ENCODE measurements at places on chromosomes 7 and 10.

DNA sequence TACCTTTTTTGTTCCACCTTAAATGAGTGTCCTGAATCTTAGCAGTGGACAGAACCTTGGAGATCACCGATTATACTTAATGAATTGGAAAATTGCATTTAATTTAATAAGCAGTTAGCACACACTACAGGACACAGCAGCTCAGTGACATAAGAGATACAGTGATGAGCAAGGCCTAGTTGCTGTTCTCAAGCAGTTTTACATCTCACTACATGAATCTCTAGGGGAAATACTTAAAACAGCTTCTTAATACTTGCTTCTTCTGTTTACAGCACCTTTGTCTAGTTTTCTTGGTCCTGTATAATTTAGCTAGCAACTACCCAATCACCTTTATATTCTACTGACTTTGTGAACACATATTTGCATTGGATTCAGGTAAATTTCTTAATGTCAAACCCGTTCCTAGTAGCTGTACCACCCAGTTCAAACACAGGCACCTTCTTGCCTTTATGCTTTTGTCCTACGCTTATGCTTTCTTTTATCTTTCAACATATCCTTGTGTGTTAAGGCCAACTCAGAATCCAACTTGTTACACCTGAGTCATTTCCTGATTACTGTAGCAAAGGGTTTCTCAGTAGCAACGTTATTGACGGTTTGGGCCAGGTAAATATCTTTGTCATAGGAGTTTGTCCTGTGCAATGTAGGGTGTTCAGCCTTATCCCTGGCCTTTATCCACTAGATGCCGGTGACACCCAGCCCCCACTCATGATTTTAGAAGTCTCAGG, 1.8 kb downstream of the STAM start:
- DNase-seq: no peak

- DNase-seq: no peak
These were observed 248.9 kb downstream of the FOXP2 start for GRCh38 chr7:114663502-114663901.

DNA sequence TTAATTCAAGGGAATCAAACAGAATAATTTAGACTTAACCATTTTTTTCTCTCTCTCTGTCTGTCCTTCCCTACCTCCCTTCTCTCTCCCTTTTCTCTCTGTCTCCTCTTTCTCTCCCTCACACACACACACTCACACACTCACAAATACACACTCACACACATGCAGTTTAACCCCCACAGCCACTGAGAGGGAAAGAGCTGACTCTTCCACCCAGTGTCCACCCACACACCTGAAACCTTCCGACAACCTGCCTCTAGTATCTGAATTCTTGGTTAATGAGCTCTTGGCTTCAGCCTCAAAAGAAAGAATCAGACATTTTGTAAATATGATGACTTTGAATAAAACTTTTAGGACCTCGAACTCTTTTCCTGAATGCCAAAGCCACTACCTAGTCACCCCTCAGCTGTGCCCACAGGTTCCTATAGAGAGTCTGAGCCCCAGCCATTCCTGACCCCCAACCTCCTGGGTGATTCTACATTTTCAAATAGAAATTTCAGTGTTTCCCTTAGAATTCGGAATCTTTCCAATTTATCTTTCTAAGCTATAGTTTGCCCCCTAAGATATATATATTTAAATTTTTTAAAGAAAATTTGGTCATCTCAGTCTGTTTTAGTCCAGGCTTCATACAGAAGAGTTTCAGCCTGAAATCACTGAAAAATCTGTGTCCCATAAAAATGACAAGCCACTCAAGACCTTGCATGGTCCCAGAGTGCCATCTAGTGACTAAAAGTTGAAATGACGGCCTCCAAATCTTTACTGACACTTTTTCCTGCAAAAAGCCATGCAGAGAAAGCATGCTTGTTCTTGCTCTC, 202.8 kb downstream of the IPMK start:
- no peak for DNase-seq

GRCh38 chr7:22832401-22832800, 9.8 kb upstream of the TOMM7 start:
- no peak for DNase-seq

DNA sequence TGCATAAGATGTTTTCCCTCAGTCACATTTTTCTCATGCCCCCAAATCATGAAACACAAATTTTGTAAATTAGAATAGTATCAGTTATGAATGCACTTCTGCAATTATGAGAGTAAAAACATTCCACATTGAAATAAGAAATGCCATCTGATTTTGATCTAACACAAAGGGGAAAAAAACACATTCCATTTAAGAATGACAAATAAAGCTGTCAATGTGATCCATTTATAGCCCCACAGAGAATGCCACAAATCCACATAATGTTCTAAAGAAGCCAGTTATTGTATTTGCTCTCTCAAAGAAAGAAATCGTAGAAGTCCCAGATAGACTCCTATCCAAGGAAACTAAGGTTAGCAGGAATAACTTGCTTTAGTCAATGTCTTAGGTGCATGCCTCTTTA, 48.7 kb upstream of the RHOBTB1 start:
- DNase-seq: no peak

- DNase-seq: no peak
These were observed 43.2 kb downstream of the COBL start for GRCh38 chr7:51273360-51273759.

- no peak for DNase-seq
These were observed 259.2 kb downstream of the TWIST1 start for GRCh38 chr7:18858232-18858631.

DNA sequence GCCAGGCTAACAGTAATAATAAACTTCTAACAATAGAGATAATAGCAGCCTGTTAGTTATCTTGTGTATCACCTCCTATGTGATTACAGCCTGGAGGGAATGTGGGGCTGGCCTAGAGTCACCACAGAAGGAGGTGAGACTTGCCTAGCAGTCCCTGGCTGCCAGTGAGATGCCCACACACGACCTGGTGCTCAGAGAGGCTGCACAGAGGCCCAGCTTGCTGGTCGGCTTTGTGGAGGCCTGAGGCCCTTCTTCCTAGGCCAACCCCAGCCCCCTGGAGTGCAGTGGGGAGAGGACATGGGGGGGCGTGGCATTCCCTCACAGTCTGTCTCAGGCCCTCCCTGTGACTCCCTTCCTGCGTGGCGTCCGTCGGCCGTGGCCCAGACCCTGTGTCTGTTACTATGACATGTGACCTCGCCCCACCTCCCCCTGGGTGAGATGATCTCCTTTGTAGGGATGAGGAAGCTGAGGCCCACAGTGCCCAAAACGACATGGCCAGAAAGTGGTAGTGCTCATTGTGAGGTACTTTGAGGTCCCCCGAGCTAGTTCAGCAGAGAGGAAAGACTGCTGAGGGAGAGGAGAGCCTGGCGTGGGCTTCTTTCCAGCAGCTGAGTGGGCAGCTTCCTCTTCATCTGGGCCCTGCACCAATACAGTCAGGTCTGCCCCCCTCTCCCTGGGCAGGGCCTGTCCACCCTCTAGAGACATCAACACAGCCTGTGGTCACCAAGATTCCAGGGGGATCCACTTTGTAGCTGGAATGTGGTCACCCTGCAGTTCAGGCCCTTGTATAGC, 29.7 kb downstream of the UNC5B start:
- DNase-seq: no peak
